ENCODE measurements at places on chromosomes 6 and 20.

GRCh38 chr20:23362392-23363256 is 642 bp downstream of the GZF1 start:
- DNase-seq: peak; percentile 32

- DNase-seq: no peak
These were observed 45.3 kb upstream of the HDDC2 start for GRCh38 chr6:125346926-125347563.

GRCh38 chr20:39676857-39677391 is 714.8 kb downstream of the DHX35 start:
- DNase-seq: no peak

DNA sequence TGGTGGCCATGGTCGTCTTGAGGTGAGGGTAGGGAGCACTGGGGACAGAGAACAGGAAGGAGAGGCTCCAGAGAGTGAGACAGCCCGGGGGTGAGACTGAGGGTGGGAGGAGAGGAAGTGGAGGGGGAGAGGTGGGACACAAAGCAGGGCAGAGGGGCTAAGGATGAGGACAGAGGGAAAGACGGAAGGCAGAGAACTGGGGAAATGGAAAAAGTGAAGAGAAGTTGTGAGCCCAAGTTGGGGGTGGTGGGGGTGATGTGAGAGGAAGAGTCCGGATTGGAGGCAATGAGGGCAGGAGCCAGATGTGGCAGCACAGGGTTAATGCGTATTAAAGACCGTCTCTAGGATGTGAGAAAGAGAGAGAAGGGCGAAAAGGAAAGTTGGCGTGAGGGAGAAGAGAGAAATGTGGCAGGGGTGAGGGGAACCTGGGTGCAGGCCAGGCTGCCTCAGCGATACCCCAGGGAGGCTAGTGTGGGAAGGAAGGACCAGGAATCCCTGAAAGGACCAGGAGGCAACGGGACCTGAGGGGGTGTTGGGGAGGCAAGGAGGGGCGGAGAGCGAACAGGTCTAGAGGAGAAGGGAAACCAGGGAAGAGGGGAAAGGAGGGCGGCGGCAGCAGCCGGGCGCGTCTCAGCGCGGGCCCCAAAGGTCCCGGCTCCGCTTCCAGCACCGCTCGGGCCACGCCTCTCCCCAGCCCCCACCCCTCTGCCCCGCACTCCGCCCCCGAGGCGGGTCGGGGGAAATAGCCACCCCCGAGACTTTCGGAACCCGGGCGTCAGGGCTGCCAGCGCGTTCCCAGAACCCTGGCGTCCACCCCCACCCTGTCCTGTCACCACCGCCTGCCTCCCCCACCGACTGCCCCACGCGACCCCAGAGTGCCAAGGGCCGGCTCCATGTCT is at the start of gene PPP1R18:
PPP1R18 (minus strand) TSS at position 637 of the 899 bp plus-strand sequence; CDS start at position 10, 627 bp downstream.
- peak; percentile 85 for DNase-seq

GRCh38 chr6:842141-842540 is 149.2 kb upstream of the EXOC2 start:
- DNase-seq: no peak

Measured in DND-41 (cell line).